ENCODE measurements at places on chromosomes 1 and 21.

GRCh38 chr1:9784508-9785133 lies 39.1 kb downstream of the CLSTN1 start:
- no peak for DNase-seq

DNA sequence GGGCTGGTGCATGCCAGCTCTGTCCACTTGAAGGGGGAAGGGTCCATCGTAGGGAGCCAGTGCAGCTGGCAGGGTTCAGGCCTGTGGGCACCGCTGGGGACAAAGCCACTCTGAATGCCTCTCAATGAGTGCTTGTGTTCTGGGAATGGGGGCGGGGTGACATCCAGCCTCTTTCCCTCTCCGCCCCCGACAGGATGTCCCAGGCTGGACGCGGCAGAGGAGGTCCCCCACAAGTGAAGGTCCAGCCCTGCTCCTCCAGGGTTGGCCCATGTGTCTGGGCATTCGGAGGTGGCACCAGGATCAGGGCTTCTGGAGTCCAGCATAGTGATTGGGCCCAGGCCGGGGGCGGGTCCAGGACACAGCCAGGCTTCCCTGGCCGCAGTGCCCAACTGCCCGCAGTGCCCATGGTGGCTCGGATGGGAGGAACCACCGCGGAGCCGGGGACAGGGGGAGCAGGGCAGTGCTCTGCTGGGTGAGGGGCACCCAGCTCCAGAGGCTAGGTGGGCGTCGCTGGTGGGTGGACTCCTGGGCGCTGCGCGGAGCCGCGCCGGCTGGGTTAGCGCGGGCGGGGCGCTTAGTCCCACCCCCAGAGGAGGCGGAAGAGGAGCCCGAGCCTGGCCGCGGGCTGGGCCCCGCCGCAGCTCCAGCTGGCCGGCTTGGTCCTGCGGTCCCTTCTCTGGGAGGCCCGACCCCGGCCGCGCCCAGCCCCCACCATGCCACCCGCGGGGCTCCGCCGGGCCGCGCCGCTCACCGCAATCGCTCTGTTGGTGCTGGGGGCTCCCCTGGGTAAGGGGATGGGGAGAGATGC lies at the start of gene SHISA4:
SHISA4 (plus strand) TSS at position 617 of the 808 bp plus-strand sequence; CDS start at position 714, 97 bp downstream.
- DNase-seq: no peak

DNA sequence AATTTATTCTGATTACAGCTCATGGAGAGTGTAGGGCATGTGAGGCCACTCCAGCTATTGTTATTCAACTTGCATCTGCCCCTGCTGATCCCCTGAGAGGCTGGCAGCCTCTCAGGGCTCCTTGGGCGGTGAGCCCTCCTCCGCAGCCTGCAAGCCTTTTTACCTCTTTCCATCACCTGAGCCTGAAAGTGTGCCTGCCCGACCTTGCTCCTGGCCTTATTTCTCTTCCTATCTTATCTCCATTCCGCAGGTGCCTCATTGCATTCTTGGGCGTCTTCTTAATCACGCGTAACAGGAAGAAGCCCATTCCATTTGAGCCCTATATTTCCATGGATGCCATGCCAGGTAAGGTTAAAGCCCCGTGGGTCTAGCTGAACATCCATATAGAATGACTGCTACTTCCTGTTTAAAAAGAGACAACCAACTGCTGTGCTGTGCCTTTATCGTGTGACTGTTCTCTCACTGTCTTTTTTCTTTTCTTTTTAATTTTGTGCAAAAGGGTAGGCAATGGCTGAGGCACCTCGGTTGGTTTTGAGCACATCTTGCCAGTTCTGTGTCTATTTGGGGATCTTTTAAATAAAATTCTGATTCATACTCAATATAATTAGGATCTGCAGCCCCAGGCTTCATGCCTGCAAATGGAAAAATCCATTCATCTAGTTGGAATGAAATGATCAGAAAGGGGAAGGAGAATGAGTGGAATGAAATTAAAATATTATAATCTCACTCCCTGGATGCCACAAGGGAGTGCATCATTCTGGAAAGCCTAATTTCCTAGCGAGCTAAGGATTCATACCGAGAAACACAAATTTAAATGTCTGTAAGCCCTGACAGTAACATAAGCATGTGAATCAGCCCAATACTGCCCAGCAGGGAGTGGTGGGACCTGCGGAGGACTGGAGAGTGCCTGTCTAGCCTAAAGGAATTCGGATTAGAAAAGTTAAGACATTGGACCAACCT lies 38.6 kb upstream of the RCAN3 start:
- no peak for DNase-seq

GRCh38 chr1:9886092-9886742 lies 23.9 kb downstream of the CTNNBIP1 start:
- DNase-seq: no peak

DNA sequence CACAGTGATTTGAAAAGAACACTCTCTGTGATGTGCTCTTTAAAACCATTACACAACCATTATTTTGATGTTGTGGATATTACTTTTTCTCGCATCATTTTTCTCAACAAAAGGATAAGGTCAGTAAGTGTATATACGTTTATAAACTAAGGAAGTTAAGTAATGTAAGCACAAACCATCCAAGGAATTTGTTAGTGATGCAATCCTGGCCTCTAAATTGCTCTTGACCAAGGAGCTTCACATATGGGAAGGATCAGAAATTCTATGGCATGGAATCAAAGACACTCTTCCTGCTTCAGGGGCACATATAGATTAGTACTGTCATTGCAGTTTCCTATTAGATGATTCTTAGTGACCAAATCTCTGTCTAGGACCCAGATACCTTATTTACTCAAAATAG lies 3.6 kb upstream of the PPP2R5A start:
- DNase-seq: peak; percentile 70

GRCh38 chr1:7116001-7116400 lies 330.7 kb downstream of the CAMTA1 start:
- DNase-seq: no peak

Measured in fibroblast of skin of left quadriceps (primary cell).